Activated CD8-positive, alpha-beta memory T cell treated with anti-CD3 and anti-CD28 coated beads for 36 hours (primary cell): ENCODE measurements at places on chromosomes 3 and 15. TPM values are rescaled to one million over a fixed set of nuclear protein-coding genes. Genes with fewer than 3 reads are reported as not detected.

Gene FBXO40
- total RNA-seq = not detected

Gene ERICH6
- not detected for total RNA-seq

Gene THRB
- total RNA-seq = not detected

Gene CPNE9
- 0.10 TPM for total RNA-seq

Gene MYL3
- total RNA-seq = not detected

Gene CADPS
- not detected for total RNA-seq

Gene GOLGA6L7
- total RNA-seq = not detected

Gene MGLL
- 4.9 TPM for total RNA-seq

Gene ACKR4
- total RNA-seq = not detected

Gene SSR3
- total RNA-seq = 182 TPM

Gene EOGT
- 18.2 TPM for total RNA-seq

Gene CHRNA7
- 0.21 TPM for total RNA-seq

Gene PLOD2
- 0.80 TPM for total RNA-seq

Gene C15orf40
- 30.5 TPM for total RNA-seq

Gene CMC1
- total RNA-seq = 32.8 TPM

Gene PRTG
- not detected for total RNA-seq

Gene MUC13
- not detected for total RNA-seq

Gene COLQ
- 0.84 TPM for total RNA-seq

Gene DPPA2
- total RNA-seq = not detected

Gene PPIP5K1
- total RNA-seq = 30.6 TPM

Gene DUOX2
- 0.02 TPM for total RNA-seq

Gene PRSS50
- not detected for total RNA-seq

Gene CHRM5
- total RNA-seq = not detected

Gene HGD
- total RNA-seq = 0.25 TPM

Gene NR2E3
- not detected for total RNA-seq

Gene BUB1B
- 57.1 TPM for total RNA-seq

Gene CHRNA3
- not detected for total RNA-seq

Gene AMT
- 1.5 TPM for total RNA-seq

Gene STAB1
- total RNA-seq = not detected

Gene CCRL2
- total RNA-seq = 3.0 TPM

Gene GOLGA6D
- not detected for total RNA-seq

Gene ADCY5
- not detected for total RNA-seq

Gene VGLL3
- not detected for total RNA-seq

Gene ATP10A
- total RNA-seq = 31.8 TPM

Gene WDR49
- total RNA-seq = not detected

Gene CCDC13
- 0.42 TPM for total RNA-seq

Gene PDIA3
- 362 TPM for total RNA-seq

Gene SNX22
- total RNA-seq = 0.42 TPM

Gene TMEM108
- total RNA-seq = not detected

Gene HCLS1
- total RNA-seq = 194 TPM

Gene FAM107A
- total RNA-seq = not detected

Gene TM4SF4
- not detected for total RNA-seq

Gene TRIM42
- total RNA-seq = not detected

Gene CACNA1D
- total RNA-seq = 0.17 TPM

Gene ST3GAL6
- not detected for total RNA-seq

Gene SLC15A2
- 0.84 TPM for total RNA-seq

Gene CCDC80
- not detected for total RNA-seq

Gene GNB5
- total RNA-seq = 15.6 TPM

Gene SLC12A1
- not detected for total RNA-seq

Gene ZNF770
- 65.8 TPM for total RNA-seq

Gene KNG1
- not detected for total RNA-seq

Gene SERF2
- 655 TPM for total RNA-seq

Gene ADAMTS9
- total RNA-seq = not detected

Gene FBN1
- total RNA-seq = 0.40 TPM

Gene GOLGA6C
- total RNA-seq = not detected

Gene FETUB
- total RNA-seq = not detected

Gene RTP3
- not detected for total RNA-seq

Gene MESP2
- not detected for total RNA-seq

Gene ST6GAL1
- 101 TPM for total RNA-seq
